ENCODE measurements at places on chromosomes 6 and 20.

DNA sequence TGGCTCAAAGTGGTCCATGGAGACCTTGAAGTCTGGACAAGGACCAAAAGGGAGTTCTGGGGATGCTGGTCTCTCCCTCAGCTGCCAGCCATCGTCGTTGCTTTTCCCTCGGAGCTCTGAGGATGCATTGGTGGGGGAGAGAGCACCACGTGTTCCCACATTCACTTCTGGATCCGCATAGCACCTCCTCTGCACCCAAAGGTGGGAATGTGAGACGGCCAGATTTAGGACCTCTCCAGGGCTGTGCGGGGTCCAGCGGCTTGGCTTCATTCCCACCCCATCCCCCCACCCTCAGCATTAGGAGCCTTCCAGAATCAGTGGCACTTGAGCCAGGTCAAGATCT, 1.1 kb downstream of the EPB41L1 start:
- DNase-seq = no peak

DNA sequence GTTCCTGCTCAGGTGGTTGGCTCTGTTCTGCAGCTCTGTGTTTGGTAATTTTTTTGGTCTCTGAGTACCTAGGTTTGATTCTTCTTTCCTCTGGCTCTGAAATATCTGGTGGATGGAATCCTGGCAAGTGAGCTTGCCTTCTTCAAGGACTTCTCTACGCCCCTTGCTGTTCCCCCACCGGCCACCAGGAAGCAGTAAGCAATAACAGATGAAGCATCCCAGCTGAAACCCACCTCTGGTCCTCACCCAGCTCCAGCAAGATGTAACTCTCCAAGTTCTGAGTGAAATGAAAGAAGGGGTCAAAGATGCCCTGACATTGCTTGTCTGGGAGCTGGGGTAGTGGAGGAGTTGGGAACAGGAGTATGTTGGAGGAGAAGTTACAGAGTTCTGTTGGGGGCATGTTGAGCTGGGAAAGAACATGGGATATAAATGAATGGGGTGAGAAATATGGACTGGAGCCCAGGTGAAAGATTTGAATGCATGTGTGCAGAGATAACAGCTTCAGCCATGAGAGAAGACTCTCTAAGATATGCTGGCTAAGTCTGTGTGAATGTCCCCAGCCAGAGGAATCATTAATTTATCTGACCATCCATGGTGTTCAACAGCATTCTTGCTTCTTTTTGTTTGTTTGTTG, 51.3 kb upstream of the GLP1R start:
- DNase-seq = no peak

- no peak for DNase-seq
Measured at GRCh38 chr20:33460711-33461110, 17.1 kb upstream of the SNTA1 start.

- DNase-seq = no peak
Measured at GRCh38 chr6:17665132-17665531, 41.6 kb downstream of the NUP153 start.

GRCh38 chr6:158787395-158787794, 31.8 kb downstream of the EZR start:
- no peak for DNase-seq

DNA sequence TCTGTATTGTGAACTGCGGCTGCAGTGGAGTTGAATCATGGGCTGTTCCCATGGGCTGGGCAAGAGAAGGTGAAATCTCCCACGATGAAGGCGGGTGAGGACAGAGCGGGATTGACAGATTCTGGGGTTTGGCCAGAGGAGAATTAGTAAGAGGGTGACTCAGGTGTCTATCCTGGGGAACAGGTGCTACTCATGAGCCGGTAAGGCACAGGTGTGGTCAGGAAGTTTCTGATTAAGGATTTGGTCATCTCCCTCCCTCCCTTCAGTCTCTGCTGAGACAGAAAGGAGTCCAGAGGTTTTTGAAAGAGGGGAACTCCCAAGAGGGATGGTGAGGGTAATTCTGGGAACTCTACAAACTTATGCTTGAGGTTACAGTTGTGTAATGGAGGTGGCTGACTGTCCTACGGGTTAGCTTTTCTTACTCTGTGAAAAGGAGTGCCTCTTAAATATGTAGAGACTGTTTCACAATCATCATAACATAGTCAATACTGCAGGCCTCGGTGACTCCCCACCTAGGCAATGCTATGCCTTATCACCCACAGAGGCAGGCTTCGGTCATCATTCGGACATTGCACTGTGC, 31.5 kb downstream of the SERPINB1 start:
- DNase-seq = no peak

DNA sequence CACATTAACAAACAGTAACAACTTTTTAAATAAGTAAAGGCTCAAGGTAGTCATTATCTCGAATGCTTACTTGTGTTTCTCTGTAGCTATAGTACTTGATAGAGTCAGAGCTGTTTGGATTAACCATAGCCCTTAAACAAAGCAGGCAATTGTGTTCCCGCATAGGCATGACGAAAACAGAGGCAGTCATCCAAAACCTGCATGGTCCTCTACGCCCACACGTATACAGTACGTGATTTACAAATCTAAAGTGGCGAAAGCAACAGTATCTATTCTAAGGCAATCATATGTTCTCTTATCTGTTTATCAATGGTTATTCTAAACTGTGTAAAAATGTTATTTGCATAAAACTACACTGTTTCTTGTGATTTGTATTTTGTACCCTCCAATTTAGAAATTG, 31.8 kb downstream of the HFE start:
- no peak for DNase-seq
